ENCODE measurements at places on chromosomes 4 and X.

- DNase-seq = no peak
Observed at GRCh38 chr4:170017252-170017651, 8.9 kb downstream of the MFAP3L start.

GRCh38 chr4:17546222-17546621, 30.8 kb upstream of the LAP3 start:
- DNase-seq = no peak

- peak; percentile 63 for DNase-seq
Observed at GRCh38 chr4:151489462-151490203, 80.7 kb downstream of the FHIP1A start.

DNA sequence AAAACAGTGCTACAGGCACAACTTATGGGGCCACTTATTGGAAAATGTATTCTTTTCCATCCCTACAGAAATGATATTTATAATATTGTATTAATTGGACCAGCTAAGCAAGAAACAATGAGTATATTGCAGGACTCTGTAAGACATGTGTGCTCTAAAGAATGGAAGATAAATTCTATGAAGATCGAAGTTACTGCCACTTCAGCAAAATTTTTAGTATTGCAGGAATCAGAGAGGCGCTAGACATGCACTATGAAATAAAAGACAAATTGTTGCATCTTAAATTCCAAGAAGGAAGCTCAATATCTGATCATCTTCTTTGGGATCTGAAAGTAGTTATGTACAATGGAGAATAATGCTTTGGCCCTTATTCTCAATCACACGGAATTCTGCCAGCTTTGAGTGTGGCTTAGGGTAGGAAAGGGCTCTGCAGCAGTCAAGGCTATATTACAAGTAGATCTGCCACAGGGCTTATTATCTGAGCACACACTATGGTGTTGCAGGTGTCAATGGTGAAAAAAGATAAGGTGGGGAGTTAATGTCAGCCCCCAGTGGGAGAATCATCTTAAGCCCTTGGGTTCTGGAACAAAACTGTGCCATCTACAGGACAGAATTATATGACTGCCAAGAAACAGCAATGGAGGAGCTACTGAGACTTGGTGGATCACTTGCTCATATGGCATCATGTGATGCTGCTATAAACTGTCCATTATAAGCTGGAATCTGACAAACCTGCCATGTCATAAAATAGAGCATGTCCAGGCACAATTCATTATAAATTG, 334.0 kb upstream of the NDST3 start:
- DNase-seq = no peak

GRCh38 chr4:99625369-99625768, 32.3 kb downstream of the C4orf54 start:
- DNase-seq = no peak

GRCh38 chr4:55001538-55001937, 123.9 kb downstream of the KDR start:
- DNase-seq = no peak

- peak; percentile 33 for DNase-seq
Observed at GRCh38 chrX:74421036-74421739, at the start of gene SLC16A2. Gene SLC16A2 (plus strand): TSS chrX:74421493. CDS start chrX:74421638, 145 bp downstream.

DNA sequence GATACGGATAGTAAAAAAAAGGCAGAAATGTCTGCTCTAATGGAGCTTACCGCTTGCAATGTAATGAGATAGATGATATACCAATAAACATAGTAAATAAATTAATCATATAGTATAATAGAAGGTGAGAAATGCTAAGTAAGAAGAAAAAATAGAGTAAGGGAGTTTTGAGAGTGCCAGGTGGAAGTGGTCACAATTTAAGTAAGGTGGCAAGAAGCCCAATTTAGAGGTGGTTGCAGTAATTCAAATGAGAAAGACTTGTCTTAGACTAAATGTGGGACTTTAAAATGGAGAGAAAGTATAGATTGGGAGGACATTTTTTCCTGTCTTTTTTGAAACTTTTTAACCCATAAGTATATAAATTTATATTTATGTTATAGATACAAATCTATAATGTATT, 26.0 kb downstream of the TBC1D19 start:
- no peak for DNase-seq

DNA sequence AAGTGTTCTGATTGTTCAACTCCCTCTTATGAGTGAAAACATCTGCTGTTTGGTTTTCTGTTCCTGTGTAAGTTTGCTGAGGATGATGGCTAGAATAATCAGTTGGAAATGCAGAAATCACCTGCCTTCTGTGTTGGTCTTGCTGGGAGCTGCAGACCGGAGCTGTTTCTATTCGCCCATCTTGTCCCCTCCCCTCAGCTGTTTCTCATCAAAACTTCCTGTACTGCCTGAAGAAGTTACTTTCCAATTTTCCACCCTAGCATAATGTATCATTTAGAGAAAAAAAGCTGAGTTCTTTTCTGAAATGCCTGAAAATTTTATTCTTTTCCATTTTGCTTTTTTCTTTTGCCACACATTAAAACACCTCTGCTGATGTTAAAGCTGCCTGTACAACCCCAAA, 167.6 kb downstream of the TEX13A start:
- no peak for DNase-seq

GRCh38 chrX:72123471-72124185, 8.1 kb downstream of the RTL5 start:
- DNase-seq = no peak

DNA sequence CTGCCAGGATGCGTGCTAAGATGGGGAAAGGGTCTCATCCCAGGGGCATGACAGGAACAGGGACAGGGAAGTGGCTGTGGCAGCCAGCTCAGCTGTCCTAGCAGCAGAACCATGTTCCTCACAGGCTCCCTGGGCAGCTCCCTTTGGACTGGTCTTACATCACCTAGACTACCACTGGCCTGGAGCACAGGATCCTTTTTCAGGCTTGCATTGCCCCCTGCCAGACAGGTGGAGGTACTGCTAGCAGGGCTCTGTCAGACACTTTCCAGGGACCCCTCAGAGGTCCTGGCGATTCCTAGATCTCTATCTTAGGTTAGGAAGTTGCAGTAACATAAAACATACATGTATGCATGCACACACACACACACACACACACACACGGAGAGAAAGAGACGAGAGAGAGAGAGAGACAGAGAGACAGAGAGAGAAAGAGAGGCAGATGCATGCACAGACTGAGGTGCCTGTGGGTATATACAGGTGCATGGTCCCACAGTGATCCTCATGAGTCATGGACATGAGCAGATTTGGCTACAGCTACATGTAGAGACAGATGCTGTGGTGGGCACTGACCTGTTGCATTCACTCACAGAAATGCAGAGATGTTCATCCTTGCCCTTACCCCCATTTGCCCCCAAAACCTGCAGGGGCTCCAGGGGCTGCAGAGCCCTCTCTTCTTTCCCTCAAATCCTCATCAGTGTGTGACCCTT, 63.6 kb downstream of the STARD8 start:
- DNase-seq = peak; percentile 10

DNA sequence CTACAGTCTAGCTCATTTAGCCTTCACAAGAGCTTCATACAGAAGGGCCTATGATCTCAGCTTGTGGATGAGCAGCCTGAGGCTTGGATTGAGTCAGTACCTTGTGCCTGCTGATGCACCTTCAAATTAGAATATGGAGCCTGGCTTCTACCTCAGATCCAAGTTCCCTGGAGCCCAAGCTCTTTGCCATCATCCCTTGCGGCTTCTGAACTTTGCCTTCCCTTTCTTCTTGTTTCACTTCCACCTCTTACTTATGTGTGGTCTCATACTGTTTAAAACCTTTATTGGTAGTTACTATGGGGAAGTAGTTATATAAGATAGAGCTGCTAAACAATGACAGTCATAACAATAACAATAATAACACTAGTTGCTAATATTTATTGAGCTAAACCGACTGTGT, 84.3 kb upstream of the AFF2 start:
- DNase-seq = no peak

GRCh38 chr4:87077914-87078585, 142.4 kb downstream of the KLHL8 start:
- no peak for DNase-seq

GRCh38 chr4:142418697-142419096, 427.4 kb downstream of the INPP4B start:
- DNase-seq = no peak

- DNase-seq = no peak
Observed at GRCh38 chr4:38743866-38744265, 38.9 kb downstream of the TLR10 start.

- peak; percentile 3 for DNase-seq
Observed at GRCh38 chrX:20217271-20217670, 49.4 kb downstream of the RPS6KA3 start.

- no peak for DNase-seq
Observed at GRCh38 chrX:37921758-37922157, 74.4 kb upstream of the DYNLT3 start.

- no peak for DNase-seq
Observed at GRCh38 chr4:25827897-25828296, 34.9 kb downstream of the SEL1L3 start.

DNA sequence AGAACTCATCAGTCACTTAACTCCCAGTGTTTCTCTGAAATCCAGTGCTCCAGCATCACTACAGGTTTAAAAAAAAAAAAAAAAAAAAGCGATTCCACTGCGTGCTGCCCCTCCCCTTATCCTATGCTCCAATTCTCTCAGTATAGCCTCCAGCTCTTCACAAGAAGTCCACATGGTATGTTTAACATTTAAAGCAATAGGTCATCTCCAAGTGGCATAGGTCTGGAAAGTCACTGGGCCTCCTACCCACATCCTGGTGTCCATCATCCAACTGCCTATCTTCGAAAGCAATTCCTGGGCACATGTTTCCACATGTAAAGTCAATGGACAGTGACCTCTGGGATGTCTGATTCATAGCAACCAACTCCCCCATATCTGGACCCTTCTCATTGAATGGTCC, 66.5 kb upstream of the MAP3K15 start:
- DNase-seq = no peak

- no peak for DNase-seq
Observed at GRCh38 chr4:714087-714486, 8.5 kb downstream of the PCGF3 start.

- DNase-seq = no peak
Observed at GRCh38 chrX:132115792-132116191, 12.0 kb downstream of the FRMD7 start.

- DNase-seq = no peak
Observed at GRCh38 chr4:132910229-132910748, 238.8 kb upstream of the PCDH10 start.

DNA sequence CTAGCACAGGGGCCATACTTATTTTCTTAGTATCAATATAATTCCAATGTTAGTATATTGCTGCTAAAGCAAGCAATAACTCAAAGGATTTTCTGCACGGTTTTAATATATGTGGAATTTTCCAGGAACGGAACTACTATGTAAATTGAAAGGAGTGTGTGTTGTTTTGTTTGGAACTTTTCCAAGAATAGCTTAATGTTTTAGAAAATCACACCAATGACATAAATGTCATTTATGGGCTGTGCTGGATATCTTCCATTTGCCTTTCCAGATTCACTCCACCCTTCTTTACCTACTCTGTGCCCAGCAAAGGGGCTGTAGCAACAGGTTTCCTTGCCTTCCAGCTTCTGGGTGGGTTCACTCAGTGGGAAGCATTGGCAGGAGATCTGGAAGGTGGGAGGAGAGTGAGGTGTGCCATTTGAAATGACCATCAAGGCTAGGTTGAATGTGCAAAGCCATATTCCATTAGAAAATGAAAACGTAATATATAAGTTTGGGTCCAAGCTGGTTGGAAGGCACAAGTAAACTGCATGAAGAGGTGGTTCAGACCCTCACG, 25.2 kb upstream of the ZFX start:
- DNase-seq = no peak

DNA sequence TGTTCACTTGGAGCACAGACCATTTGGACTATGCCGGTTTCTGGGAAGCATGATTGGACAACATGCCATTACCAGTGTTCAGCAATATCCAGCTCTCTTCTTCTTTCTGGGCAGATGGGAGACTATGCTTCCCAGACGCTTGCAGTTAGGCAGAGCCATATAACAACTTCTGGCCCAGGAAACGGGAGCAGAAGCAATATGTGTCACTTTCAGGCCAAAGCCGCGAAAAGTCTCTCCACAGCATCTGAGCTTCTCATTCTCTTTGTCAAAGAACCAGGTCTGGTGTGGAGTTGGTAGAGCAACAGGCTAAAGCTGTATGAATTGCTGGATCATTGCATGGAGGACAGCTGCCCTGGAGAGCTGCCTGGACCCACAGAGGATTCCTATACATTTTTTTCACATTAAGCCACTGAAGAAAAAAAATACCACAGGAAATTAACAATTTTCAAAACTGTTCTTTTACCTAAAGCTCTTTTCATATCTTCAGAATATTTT, 131.4 kb upstream of the FRG1 start:
- no peak for DNase-seq

DNA sequence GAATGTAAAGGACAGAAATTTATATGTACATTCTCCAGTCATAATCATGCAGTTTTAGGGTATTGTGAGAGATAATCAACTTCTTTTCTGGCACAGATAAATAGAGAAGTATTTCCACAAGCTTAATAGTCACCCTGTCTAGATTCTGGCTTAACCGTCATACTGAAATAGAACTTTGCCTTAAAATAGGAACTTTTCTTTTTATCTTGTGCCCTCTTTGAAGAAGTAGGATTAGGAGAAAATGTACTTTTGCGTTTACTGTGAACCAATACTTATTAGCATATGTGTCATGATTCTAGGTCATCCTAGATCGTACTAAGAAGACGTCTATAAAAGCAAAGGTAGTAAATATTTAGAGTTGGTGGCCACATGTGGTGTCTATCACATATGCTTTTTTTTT, 95.4 kb downstream of the NFKB1 start:
- DNase-seq = no peak

DNA sequence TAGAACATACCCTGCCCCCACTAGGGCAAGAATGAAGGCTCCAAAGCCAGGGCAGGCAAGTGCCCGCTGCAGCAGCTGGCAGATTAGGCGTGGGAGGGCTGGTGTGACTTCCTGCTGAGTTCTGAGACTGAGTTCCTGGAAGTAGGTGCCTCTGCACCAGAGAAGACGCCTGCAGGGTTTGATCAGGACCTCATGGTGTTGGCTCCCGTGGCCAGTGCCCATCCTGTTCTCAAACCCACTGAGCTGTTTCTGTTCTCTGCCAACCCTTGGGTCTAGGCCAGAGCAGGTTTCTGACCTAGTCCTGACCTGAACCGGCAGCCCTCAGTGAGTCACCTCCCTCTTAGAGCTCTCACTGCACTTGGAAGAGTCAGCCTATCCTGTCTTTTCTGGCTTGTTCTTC, 220.7 kb downstream of the HS6ST2 start:
- no peak for DNase-seq

GRCh38 chrX:136635235-136635634, 12.7 kb upstream of the CD40LG start:
- DNase-seq = no peak

GRCh38 chrX:69050051-69050765, 115.0 kb downstream of the PJA1 start:
- no peak for DNase-seq

- DNase-seq = no peak
Observed at GRCh38 chr4:168177546-168178149, 85.3 kb downstream of the ANXA10 start.

GRCh38 chr4:1246901-1247863, 1.7 kb downstream of the CTBP1 start:
- peak; percentile 36 for DNase-seq

GRCh38 chrX:45847961-45848360, 647.3 kb upstream of the DIPK2B start:
- DNase-seq = no peak

- no peak for DNase-seq
Observed at GRCh38 chr4:176186067-176186466, 9.3 kb downstream of the SPATA4 start.

All from NCI-H146 (cell line).